ENCODE measurements at places on chromosomes 16 and 17.

GRCh38 chr16:90020260-90020837 is 1.1 kb upstream of the DBNDD1 start:
- DNase-seq: no peak

- no peak for DNase-seq
Observed at GRCh38 chr16:820748-821147, 20.2 kb upstream of the GNG13 start.

GRCh38 chr16:55506708-55507107 is 2.2 kb upstream of the LPCAT2 start:
- no peak for DNase-seq

DNA sequence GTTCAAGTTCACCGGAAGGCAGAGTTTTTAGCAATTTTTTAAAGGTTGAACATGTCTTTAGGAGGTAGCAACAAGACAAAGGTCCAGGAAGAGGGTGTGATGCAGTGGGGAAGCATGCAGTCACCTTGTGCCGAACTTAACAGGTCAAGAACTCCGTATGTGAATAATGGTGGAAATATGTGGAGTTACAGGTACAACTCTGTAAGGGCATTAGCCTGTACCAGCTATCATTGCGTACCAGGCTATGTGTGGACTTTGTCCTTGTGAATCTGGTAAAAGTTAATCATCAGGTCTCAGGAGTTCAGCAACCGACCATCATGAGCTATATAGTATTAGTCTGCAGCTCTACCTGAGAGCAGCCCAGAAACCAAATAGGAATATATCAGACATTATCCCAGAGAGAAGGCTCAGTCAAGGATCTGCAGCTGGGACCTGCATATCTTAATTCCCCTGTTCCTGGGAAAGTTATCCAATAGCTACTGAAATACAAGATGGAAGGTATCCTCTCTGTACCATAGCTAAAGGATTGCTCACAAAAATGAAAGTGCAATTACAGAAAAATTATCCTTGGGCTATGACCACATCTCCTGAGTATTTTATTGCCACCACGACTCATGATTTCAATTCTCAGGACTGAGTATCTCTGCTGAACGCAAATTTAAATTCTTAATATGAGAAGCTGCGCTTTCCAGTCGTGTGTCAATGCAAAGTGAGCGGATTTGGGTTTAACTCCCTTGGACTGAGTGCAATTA is 469.3 kb downstream of the CDH13 start:
- no peak for DNase-seq

- no peak for DNase-seq
Observed at GRCh38 chr16:24552705-24553246, 13.4 kb downstream of the RBBP6 start.

DNA sequence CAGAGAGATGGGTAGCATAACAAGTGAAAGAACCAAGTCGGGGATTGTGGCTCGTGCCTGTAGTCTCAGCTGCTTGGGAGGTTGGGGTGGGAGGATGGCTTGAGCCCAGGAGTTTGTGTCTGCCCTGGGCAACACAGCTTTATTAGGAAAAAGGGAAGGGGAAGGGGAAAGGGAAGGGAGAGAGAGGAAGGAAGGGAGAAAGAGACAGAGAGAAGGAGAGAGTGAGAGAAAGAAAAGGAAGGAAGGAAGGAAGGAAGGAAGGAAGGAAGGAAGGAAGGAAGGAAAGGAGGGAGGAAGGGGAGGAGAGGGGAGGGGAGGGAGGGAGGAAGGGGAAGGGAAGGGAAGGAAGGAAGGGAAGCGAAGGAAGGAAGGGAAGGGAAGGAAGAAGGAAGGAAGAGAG is 33.3 kb downstream of the CENPV start:
- no peak for DNase-seq

GRCh38 chr16:88923450-88923849 is 53.6 kb downstream of the CBFA2T3 start:
- no peak for DNase-seq

DNA sequence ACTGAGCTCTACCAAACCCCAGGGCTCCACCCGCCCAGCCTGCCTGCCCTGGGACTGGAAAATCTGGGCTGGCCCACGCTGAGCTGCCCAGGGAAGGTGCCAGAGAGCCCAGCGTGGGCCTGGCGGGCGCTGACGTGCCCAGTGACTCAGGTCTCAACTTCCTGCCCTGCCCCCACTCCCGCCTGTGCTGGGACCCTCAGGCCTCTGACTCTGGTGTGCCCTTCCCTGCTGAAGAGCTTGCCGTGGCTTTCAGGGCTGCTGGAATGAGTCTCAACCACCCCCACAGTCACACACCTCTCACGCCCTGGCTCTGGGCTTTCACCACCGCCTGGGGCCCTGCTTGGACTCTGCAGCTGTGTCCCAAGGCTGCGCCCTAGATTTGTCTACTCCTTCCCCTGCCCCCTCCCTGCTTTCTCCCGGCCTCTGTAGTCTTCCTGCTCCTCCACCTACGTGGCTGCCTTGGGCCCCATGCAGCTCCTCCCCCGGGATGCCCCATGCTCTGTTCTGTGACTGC is 10.4 kb downstream of the LLGL1 start:
- no peak for DNase-seq

- DNase-seq: no peak
Observed at GRCh38 chr17:2455956-2456355, 55.1 kb upstream of the MNT start.

GRCh38 chr17:28324781-28325180 is 5.8 kb downstream of the TMEM97 start:
- no peak for DNase-seq

DNA sequence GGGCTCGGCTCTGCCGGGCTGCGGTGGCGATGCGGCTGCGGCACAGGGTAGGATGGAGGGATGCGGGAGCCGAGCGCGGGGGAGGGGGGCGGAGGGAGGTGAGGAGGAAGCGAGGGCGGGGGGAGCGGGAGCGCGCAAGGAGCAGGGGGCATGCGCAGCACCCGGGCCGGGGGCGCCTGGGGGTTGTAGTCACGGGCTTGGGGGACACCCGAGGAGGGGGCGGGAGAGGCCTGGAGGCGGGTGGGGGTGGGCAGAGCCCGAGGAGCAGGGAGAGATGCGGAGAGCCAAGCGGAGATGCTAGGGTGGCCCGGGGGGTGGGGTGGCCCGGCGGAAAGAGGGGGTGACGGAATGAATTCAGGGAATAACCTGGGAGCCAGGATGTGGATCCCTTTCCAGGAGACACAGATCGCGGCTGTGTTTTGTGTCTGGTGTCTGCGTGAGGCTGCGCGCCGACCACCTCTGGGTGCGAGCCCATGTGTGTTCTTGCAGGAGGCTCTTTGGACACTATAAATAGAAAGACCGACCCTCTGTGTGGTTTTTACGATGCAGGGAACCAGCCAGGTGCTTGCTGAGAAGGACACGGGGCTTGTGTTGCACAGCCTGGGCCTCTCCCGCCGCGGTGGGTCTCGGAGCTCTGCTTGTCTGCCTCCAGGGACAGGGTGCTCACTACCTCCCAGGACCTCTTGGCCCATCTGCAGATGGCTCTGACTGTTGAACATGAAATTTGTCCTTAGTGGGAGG is at the start of gene STX1B:
Gene STX1B (minus strand): TSS at position 54 of the 741 bp plus-strand sequence. CDS start 242 bp downstream, outside the sequence.
- no peak for DNase-seq

DNA sequence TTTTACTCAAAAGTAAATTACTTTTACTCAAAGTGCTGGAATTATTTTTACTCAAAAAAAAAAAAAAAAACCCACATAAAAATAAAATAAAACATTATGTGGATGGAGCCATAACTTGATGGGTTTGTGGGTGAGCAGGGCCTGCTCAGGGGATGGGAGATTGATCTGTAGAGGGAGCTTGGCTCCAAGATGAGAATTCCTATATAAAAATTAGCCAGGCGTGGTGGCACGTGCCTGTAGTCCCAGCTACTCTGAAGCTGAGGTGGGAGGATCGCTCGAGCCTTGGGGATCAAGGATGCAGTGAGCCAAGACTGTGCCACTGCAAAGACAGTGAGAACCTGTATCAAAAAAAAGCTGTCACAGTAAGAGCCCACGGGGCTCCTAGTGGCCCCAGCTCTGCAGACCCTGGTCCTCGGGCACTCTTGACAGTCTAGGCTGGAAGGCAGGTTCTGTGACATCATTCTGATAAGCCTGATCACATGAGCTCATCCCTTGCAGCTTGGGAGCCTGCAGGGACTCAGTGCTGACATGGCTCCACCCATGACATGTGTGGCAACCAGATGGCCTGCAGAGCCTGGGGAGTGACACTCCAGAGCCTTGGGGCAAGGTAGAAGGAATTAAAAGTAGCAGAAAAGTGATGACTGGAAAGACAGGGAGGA is 42.5 kb downstream of the ST3GAL2 start:
- no peak for DNase-seq

DNA sequence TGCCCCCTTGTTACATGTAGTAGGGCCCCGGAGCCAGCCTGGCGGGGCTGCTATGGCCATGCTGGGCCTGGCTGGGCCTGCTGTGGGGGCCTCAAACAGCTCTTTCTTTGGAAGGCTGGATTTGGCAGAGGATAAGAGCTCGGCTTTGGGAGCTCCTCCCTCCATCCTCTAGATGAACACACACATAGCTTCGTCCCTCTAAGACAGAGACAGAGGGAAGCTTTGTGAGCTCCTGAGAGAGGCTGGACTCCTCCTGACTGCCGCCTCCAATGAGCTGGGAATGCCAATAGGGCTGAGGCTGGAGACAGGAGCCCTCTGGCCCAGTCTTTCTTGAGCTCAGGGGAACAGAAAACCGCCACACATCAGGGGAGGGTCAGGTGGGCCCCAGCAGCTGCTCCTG is 37.3 kb upstream of the CDC42EP4 start:
- no peak for DNase-seq

DNA sequence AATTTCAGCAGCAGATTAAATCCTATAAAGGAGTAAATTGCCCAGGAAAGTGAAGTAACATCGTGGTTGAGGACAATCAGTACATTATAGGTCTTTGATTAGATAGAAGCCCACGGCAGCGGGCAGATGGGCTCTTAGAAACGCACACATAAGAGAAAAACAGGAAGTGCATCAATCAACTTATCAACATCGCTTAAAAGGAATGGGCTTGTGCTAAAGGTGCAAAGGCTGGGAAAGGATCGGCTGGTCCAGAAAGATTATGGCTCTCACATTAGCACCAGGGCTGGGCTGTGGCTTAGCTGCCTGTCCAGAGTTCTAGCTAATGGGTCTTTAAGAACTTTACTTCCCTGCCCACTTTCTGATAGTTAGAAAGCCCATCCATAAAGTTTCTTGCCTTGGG is 292.0 kb upstream of the TNRC6C start:
- no peak for DNase-seq

DNA sequence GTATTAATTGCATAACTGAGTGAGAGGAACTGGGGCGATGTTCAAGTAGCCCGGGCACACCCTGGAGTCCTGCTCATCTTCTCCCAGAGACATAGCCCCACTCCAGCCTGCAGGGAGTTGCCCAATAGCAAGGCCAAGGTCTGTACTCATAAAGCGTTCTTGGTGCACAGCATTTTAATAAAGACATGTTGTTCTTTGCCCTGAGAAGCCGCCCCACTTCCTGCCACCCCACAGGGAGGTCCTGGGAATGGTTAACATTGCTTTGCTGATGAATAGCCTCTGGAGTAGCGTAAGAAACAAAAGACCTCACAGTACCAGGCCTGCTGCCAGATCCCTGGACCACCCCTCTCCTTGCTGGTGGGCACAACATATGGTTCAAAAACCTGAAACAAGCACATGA is 21.6 kb upstream of the CDH1 start:
- no peak for DNase-seq

GRCh38 chr17:77618731-77619130 is 339.8 kb upstream of the TNRC6C start:
- DNase-seq: no peak

DNA sequence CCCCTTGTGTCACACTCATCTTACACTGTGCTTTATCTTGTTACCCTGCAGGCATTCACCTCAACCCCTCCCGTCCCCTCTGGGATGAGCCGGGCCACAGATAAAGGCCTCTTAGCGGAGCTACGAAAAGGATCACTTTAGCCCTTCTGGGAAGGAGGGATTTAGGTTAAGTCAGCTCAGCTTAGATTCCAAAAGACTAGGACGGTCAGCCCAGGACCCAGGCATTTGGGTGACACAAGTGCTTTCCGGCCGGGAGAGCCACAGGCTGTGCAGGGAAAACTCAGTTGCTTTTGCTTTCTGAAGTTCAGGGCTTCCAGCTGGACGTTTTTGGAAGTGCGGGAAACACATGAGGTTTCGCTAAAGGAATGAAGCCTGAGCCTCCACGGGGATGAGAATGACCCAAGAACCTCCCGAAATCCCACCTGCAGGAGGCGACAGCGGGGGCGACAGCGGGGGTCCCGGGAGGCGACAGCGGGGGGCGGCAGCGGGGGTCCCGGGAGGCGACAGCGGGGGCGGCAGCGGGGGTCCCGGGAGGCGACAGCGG is 11.6 kb upstream of the METRNL start:
- no peak for DNase-seq

DNA sequence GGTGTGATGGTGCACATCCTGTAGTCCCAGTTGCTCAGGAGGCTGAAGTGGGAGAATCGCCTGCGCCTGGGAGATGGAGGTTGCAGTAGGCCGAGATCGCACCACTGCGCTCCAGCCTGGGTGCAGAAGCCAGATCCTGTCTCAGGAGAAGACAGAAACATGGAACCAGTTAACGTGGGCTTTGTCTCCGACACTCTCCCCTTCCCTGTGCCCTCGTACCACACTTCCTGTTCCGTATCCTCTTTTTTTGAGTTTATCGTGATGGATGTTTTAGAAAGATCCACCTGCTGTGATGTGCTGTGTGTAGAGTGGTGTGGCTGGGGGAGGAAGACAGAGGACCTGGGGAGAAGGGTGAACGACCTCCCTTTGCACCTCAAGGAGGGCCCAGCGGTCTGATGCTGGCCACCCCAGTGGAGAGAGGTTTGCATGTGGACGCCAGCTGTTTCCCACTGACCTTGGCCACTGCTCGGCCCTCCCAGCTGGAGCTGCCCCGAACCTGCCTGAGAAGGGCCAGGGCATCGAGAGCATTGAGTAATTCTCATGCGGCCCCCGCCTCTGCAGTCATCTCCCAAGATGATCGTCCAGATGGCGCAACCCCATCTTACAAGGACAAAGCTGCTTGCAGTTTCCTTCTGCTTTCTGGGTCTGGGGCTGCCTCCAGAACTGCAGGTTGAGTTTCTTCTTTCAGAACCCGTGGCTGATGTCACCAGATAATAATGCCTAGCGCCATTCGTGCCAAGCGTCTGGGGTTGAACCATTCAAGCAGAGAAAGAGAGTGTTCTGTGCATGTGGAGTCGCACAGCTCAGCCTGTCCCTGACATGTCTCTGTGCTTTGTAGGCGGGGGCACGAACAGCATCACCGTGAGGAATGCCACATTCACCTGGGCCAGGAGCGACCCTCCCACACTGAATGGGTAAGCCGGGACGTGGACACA is 126.3 kb downstream of the ABCC1 start:
- DNase-seq: no peak

DNA sequence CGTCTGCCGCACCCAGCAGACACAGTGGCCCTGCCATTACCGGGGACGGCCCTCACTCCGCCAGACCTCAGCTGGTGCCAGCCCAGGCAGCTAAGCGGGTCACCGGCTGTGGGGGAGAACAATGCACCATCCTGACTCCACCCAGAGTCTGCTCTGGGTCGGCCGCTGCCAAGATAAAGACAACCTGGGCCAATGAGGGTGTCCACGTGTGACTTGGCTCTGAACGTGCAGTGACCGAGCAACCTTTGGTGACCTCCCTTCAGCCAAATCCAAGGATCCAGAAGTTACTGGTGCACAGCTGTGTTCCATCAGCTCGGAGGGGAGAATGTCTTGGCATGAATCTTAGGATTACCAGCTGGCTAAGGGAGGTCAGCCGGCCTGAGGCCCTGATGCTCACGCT is 155.9 kb downstream of the NTN1 start:
- peak; percentile 23 for DNase-seq

- no peak for DNase-seq
Observed at GRCh38 chr17:37219876-37220606, 155.7 kb upstream of the C17orf78 start.

GRCh38 chr16:53668869-53669268 is 34.8 kb downstream of the RPGRIP1L start:
- DNase-seq: no peak

Measured in uterus (tissue), 4 donors.